Stimulated activated CD4-positive, alpha-beta T cell treated with anti-CD3 and anti-CD28 coated beads, Interleukin-4, amount 100 ng/mL, for 4 hours (primary cell): ENCODE measurements at places on chromosomes 5 and 9.

DNA sequence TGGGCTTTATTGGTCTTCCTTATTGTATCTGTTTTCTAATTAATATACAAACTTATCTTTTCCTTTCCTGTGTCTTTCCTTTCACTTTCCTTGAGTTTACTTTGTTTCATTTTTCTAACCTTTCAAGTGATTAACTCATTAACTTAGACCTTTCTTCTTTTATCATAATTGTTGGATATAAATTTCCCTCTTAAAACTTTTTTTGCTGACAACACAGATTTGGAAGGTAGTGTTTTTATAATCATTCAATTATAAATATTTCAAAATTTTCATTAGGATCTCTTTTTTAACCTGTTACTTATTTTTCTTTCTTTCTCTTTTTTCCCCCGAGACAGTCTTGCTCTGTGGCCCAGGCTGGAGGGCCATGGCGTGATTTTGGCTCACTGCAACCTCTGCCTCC is 6.9 kb upstream of the ZBTB43 start:
- no peak for DNase-seq

GRCh38 chr5:77972469-77973252 is 196.5 kb upstream of the TBCA start:
- DNase-seq, result peak; percentile 13

GRCh38 chr9:23571414-23572104 is 254.5 kb downstream of the ELAVL2 start:
- DNase-seq, result no peak

GRCh38 chr9:98043915-98044314 is 12.6 kb upstream of the NANS start:
- DNase-seq, result no peak

GRCh38 chr5:130109152-130109551 is 204.9 kb downstream of the CHSY3 start:
- DNase-seq, result no peak

- no peak for DNase-seq
Observed at GRCh38 chr9:5976674-5977397, 38.6 kb downstream of the RANBP6 start.

- DNase-seq, result no peak
Observed at GRCh38 chr5:177511181-177511580, 1.6 kb upstream of the DOK3 start.

DNA sequence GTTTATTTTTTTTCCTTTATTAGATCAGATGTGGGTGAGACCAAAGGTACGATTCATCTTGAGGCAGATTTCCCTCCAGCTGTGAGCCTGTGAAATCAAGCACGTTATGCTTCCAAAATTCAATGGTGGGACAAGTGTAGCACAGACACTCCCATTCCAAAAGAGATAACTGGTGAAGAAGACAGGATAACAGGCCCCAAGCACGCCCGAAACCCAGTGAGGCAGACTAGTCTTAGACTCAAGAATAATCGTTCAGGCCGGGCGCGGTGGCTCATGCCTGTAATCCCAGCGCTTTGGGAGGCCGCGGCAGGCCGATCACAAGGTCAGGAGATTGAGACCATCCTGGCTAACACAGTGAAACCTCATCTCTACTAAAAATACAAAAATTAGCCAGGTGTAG is 36.8 kb upstream of the COL5A1 start:
- DNase-seq, result no peak

DNA sequence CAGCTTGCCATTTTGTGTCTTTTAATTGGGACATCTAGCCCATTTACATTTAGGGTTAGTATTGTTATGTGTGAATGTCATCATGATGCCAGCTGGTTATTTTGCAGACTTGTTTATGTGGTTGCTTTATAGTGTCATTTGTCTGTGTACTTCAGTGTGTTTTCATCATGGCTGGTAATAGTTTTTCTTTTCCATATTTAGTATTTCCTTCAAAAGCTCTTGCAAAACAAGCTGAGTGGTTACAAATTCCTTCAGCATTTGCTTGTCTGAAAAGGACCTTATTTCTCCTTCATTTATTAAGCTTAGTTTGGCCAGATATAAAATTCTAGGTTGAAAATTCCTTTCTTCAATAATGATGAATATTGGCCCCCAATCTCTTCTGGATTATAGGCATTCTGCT is 28.5 kb upstream of the TNFSF15 start:
- no peak for DNase-seq

GRCh38 chr5:32707418-32707997 is 3.6 kb upstream of the NPR3 start:
- no peak for DNase-seq

- DNase-seq, result no peak
Observed at GRCh38 chr5:171714851-171715250, 70.8 kb upstream of the SMIM23 start.

DNA sequence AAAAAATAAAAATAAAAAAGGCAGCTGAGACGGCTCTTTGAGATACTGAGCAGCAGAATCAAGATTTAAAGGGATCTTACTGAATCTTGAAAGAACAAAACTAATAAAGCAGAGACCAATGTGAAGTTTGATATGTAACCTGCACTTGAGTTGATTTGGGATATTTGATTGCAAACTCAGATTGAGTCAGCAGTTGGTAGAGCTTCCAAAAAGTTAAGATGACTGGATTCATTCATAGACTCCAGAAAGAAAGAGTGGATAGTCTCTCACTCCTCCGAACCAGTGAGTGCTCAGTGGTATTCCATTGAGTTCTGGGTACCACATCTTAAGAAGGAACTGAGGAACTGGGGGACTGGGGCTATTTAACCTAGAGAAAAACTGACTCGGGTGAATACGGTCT is 52.7 kb upstream of the TESK1 start:
- no peak for DNase-seq

DNA sequence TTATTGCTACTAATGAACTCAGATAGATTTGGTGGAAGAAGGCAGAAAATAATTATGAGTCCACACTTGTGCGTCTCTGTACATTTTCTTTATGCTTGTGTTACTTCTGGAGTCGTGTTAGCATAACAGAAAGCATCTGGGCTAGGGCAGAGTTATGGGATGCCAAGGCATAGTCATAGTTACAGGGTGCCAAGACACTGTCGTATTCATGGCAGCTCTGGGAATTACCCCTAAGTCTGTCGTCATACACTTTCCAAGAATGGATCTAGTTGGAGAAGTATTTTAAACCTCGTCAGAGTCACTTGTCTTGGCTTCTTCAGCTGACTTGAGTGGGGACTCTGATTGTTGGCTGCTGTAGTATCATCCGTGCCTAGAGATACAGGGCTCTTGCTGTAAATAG is 27.7 kb downstream of the CAMK4 start:
- no peak for DNase-seq

- DNase-seq, result no peak
Observed at GRCh38 chr5:5145651-5146529, 5.8 kb downstream of the ADAMTS16 start.

DNA sequence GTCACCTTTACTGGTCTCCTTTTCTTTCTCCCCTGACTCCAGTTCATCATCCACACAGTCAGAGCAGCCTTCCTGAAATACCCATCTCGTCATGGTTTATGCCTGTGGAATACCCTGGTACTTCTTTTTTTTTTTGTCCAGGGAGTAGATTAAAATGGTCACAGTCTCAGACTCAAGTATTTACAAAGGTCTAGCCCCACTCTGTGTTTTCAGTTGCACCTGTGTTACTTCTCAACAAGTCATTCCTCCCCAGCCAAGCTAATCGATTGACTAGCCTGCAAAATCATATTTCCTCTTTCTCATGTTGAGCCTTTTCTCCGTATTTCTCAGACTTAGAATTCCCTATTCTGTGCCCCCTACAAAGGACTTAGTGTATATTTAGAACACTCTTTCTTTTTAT is 155.2 kb upstream of the KCNN2 start:
- DNase-seq, result no peak

DNA sequence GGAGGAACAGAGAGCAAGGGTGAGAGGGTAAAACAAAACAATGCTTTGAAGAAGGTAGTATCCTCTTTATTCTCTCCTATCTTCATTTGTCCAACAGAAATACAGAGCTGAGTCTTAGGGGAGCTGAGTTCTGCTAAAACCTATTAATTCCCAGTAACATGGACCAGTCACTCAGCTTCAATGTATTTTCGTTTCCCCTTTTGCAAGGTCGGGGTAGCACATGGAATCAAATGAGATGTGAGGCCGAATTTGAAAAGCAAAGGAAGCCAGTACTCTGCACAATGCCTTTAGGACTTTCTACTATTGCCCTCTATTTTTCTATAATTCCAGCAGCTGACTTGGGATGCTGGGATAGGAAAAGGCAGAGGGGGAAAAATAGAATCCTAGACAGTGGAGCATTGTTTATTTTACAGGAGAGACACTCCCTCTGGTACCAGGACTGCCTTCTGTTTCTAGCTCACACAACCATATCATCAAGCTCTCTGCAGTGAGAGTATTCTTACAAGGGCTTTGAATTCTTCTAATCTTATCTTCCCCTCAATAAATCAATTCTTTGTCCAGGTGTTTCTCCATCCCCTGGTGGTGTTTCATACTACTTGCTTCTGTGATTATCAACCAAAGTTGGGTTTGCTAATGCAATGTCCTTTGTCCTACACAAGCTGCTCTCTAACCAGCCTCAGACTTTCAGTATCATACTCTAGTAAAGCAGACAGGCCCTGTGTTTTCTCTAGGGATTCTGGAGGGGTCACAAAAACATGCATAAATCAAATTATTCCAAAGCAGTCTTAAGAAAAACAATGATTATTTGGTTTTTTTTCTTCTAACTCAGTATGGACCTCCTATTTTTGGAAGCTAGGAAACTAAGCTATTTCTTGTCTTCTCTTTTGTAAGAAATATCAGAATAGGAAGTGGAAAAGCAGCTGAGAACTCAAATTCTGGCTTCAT is 341.5 kb downstream of the OSTF1 start:
- no peak for DNase-seq

- DNase-seq, result no peak
Observed at GRCh38 chr9:133873461-133873891, 118.6 kb downstream of the VAV2 start.

DNA sequence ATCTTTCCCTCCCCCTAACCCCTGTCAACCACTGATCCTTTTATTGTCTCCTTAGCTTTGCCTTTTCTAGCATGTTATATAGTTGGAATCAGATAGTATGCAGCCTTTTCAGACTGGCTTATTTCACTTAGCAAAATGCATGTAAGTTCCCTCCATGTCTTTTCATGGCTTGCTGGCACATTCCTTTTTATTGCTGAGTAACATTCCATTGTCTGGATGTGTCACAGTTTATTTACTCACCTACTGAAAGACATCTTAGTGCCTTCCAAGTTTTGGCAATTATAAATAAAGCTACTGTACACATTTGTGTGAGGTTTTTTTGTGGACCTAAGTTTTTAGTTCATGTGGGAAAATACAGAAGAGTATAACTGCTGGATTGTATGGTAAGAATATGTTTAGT is 230.1 kb downstream of the PBX3 start:
- DNase-seq, result no peak

- DNase-seq, result no peak
Observed at GRCh38 chr5:178476972-178477754, 113.0 kb downstream of the COL23A1 start.

GRCh38 chr9:37966412-37967013 is 62.6 kb upstream of the SLC25A51 start:
- no peak for DNase-seq

DNA sequence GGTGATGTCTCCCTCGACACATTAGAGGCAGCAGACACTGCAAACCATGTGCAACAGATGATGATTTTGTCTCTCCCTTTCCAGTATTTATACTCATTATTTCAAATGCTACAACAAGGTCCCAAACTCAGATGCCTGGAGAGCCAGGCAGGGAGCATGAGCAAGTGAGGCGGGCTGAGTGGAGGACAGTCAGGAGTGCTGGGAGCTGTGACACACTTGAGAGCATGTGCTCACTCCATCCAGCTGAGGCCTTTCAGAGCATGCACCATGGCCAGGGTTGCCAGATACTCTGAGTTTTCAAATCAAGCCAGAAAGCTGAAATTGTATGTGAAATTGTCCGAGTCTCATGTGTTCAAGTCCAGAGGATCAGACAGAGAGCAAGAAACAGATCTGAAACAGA is 55.8 kb upstream of the SLC2A8 start:
- DNase-seq, result no peak

DNA sequence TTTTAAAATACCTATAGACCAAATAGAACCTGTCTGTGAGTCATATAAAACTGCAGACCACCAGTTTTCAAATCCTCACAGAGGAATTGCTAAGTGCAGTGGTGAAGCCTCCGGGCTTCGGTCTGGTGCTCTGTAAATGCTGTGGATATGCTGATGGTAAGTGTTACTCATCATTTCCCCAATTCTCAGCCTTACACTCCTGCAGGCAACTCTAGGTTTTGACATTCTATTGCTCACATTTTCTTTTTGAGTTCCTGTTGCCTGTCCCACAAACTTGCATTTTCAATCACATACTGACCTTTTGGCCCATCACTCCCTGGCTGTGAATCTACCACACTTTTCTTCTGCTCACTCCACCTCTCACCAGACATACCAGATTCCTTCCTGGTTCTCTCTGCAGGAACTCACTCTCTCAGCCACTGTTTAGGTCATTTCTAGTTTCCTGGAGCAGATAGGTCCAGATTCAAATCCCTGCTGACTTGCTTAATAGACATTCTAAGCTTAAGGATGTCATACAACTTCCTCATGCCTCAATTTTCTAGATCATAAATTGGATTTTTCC is 192.9 kb downstream of the RAB3C start:
- no peak for DNase-seq

- no peak for DNase-seq
Observed at GRCh38 chr5:9094582-9094981, 451.3 kb downstream of the SEMA5A start.

DNA sequence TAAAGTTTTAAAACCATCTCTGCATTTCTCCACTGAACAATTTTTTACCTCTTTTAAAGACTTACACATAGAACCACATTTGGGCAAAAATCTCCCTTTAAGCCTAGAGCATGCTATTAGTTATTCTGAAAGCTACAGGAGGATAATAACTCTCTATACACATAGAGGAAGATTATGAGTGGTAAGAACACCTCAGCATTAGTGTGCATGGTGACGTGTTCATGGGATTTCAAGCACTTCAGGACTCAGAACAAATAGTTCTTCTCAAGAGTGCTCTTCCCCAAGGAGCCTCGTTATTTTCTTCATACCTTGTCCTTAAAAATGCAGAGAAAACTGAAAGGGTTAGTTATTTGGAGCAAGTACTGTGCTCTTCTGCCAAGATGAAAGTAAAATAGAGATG is 256.9 kb upstream of the TUSC1 start:
- no peak for DNase-seq

DNA sequence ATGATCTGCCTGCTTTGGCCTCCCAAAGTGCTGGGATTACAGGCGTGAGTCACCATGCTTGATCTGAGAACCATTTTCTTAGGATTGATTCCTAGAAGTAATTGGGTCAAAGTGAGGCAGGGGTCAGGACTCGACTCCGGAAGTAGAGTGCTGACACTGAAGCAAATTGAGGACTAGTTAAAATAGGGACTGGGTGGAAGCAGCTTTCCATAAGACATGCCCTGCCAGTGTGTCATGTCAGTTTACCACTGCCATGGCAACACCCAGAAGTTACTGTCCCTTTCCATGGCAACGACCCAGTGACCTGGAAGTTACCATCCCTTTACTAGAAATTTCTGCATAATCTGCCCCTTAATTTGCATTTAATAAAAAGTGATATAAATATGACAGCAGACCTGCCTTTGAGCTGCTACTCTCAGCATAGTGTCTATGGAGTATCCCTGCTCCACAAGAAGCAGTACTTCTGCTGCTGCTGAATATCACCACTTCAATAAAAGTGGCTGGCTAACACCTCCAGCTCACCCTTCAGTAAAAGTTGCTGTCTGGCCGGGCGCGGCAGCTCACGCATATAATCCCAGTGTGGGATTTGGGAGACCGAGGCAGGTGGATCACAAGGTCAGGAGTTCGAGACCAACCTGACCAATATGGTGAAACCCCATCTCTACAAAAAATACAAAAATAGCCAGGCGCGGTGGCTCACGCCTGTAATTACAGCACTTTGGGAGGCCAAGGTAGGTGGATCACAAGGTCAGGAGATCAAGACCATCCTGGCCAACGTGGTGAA is 47.8 kb upstream of the JADE2 start:
- no peak for DNase-seq
